Amniotic stem cell (primary cell): ENCODE measurements at places on chromosomes 12 and 14.

DNA sequence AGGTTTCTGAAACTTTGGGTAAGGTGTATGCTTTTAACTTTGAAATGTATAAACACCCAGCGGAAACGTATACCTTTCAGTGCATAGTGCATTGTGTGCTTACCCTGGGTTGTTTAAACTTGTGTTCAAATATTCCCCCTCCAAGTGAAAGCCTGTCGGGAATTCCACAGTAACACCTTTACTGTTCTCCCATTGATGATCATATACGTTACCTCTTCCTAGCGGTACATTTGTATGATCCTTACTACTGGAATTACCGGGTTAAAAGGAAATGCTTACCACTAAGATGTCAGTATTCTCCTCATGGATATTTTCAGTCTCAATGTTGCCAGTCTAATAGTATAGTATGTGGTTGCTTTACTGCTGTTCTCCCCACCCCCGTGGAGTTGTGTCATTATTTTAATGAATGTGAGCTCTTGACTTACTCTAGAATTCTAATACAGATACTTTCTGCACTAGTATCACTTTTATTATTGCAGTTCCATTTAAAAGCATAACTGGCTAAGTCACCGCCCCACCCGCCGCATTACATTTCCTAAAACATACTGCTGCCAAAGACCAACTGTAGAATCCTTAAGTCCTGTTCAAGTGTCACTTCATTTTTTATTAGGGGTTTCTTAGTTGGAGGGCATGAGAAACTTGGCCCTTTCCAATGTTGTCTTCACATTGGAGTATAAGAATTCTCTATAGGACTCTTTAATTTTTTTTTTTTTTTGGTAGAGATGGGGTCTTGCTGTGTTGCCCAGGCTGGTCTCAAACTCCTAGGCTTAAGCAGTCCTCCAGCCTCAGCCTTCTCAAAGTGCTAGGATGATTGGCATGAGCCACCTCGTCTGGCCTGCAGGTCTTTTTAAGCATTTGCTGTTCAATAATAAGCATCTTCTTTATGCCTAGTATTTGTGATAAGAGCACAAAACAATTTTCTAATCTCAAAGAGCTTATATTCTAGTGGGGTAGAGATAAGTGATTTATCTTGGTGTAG is 24.9 kb downstream of the NUDT4 start:
- DNase-seq, result no peak

GRCh38 chr14:68800390-68800789 is 7.5 kb upstream of the ZFP36L1 start:
- DNase-seq, result no peak

DNA sequence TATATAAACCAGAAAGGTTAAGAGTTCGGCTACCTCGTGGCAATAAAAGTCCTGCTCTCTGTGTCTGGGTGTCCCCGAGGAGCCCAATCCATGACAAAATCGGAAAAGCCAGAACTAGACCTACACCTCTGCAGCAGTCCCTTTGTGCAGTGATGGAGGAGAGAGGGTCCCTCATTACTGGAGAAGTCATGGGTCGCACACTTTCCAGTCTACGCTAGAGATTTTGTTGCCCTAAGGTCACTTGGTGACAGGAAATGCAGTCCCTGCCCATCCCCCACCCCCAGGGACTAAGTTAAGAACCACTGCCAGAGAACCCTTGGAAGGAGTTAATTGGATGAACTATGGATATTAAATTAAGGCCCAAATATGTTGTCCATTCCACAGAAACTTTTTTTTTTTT is 104.4 kb upstream of the ATF7IP start:
- no peak for DNase-seq

DNA sequence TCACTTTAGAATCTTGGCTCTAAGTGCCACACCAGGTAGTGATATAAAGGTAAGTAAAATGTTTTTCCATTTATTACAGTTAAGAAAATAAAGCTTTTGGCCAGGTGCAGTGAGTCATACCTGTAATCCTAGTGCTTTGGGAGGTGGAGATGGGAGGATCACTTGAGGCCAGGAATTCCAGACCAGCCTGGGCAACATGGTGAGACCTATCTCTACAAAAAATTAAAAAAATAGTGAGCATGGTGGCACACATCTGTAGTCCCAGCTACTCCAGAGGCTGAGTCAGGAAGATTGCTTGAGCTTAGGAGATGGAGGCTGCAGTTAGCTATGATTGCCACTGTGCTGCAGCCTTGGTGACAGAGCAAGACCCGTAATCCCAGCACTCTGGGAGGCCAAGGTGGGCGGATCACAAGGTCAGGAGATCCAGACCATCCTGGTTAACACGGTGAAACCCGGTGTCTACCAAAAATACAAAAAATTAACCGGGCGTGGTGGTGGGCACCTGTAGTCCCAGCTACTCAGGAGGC is 5.0 kb downstream of the FANCM start:
- no peak for DNase-seq

DNA sequence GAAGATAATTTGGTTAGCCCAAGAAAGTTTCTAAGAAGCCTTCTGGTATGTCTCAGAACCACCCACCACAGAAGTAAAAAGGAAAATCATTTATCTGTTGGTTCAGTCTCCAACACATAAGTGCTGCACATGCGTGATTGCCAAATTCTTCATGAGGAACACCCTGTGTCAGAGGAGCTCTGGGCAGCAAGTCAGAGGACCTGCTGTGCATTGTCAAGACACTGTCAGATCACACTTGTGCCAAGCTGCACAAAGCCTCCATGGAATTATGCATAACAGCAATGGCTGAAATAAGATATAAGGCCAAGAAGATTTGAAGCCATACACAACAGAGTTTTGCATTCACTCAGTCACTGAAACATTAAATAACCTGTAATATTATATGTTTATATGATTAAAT is 1304.7 kb upstream of the FLRT2 start:
- DNase-seq, result no peak

GRCh38 chr14:99121319-99121875 is 150.6 kb downstream of the BCL11B start:
- no peak for DNase-seq

DNA sequence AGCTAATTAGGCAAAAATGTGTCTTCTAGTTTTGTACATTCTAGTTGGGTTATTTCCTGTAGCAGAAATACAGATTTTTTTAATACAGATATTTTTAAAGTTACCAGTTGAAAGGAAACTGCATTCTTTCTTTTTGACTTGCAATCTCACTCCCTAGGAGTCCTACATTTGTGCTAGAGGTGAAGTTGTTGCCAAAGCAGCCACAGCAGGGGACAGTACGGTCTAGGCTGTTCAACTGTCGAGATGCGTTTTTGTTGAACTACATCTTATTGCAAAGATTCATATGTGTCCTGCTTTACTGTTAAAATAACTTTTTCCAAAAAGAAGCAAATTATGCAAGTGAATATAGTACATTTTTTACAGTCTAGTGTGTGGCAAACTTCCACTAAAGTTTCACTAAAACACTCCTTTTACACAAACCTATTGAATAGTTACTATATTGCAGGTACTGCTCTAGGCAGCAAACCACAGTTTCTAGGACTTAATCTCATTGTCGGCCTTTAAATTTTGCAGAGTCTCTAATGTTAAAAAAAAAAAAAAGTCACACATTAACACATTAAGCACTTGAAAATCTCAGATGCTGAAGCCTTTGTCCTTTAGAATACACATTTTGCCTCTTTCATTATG is 30.2 kb upstream of the SRGAP1 start:
- no peak for DNase-seq

DNA sequence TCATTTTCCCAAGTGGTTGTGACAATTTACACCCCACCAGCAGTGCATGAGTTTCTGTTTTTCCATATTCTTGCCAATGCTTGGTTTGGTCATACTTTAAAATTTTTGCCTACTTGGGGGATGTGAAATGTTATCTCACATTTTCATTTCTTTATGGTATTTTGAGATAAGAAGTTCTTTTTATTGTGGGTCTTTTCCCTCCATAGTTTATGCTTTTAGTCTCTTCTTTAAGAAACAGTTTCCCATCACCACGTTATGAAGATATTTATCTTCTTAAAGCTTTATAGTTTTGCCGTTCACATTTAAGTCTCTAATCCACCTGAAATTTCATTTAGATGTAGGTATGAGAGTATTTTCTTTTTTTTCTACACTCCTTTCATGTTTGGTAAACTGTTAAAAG is 95.7 kb downstream of the PPM1A start:
- DNase-seq, result no peak

DNA sequence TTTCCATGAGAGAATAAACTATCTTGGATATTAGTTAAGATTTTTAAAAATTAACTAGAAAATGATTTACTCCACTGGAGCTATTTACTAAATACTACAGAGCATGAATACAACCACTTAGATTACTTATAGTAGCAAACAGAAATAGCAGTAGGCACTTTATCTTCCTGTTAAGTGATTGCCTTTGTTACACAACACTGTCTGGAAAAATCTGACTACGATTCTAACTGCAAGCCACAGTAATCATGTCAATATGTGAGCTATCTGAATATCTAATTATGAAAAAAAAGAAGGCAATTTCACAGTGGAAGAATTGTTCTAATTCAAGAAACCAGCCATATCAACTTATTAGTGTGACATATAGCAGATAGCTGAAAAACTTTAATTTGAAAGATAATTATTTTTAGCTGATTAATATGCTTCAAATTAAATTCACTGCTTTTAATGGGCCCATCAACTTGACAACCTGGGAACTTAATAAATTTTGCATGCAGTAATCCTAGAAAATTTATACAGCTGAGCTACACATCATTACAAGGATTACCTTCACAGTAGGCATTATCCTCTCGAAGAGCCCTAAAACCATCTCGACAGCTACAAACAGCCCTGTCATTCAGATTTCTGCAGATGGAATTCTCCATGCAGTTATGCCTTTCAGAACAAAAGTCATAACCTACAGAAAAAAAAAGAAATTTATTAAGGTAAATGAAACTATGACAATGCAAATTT is 172.8 kb downstream of the NELL2 start:
- no peak for DNase-seq

- no peak for DNase-seq
These were observed 20.4 kb downstream of the JDP2 start for GRCh38 chr14:75448209-75448608.

DNA sequence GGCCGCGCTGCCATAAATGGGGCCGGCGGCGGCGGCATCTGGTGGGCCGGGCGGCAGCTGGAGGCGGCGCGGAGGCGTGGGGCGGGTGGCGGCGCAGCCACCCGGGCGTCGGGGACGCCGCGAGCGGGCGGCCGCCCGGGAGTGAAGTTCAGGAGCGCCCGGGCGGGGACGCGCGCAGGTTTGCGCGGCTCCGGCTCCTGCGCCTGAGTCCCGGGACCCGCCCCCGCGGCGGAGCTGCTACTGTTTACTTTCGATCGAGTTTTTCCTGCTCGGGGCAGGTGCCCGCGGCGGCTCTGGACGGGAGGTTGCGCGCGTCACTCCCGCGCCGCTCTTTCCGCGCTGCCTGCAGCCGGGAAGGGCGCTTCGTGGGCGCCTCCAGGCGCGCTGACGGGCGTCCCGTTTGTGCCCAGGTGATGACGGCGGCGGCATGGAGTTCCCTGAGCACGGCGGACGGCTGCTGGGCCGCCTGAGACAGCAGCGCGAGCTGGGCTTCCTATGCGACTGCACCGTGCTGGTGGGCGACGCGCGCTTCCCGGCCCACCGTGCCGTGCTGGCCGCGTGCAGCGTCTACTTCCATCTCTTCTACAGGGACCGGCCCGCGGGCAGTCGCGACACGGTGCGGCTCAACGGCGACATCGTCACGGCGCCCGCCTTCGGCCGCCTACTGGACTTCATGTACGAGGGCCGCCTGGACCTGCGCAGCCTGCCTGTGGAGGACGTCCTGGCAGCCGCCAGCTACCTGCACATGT is at the start of gene ZBTB42:
ZBTB42 (plus strand) TSS at position 331 of the 749 bp plus-strand sequence; CDS start at position 428, 97 bp downstream.
- no peak for DNase-seq

DNA sequence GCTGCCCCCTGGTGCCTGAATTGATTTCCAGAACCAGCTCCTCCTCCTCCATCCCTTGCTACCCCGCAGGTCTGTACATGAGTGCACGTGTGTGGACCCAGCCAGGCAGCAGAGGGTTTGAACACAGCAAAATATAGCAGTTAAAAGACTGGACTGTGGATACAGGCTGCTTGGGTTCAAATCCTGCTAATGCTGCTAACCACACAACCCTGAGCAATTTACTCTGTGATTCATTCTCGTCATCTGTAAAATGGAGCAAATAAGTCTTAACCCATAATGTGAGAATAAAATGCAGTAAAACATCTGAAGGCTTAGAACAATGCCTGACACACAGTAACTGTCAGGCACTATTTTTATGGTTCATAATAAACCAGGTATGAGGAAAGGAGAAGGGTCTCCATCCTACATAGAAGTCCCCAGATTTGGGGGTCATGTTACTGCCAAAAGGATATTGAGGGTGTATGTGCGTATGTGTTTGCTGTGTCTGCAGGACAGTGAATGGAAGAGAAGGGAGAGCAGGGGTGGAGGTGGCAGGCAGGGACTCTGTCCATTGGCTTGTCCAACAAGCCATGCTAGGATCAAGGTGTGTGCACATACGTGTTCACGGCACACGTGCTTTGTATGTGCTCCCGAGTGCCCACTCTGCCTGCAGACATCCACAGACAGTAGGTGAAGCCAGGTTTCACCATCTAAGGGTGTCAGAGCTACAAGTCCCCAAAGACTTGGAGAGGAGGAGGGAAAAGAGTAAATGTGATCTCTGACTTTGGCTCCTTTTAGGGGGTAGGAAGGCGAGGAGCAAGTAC is 1.5 kb upstream of the STAT6 start:
- DNase-seq, result peak; percentile 82

GRCh38 chr12:120136093-120136770 is 19.7 kb upstream of the RAB35 start:
- no peak for DNase-seq

- DNase-seq, result no peak
These were observed 120.7 kb upstream of the TMTC2 start for GRCh38 chr12:82565966-82566365.

GRCh38 chr12:93429448-93429847 is 12.3 kb downstream of the UBE2N start:
- no peak for DNase-seq

DNA sequence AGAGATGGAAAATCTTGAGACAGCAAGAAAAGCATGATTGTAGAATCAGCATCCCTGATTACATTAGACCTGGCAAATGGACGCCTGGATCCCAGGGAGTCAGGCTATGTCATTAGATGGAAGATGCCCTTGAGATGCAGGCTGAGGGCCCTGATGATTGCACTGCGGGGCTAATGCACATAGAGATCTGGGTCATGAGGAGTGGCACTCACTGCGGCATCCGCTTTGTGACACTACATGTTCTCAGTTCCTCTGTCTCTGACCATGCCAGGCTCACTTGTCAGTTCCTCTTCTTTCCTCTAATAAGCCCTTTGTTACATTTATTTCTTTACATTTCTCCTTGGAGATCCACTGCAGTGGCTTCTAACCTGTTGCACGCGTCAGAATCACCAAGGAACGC is 70.1 kb upstream of the GPATCH2L start:
- no peak for DNase-seq

DNA sequence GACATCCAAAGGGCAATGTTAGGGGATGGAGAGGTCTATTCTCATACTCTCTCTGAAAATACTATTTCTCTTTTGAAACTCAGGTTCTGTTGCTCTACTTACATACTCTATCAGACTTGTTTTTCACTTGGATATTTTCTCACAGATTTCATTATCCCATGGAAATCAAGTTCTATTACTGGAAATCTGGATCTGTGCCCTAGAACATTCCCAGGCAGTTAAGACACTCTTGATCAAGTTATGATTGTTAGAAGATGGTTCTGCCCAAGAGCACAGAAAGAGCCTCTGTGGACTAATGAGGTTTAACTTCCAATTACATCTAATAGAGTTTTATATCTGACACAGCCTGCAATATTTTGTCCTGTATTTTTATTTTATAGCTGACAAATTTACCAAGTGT is 591.0 kb upstream of the ATP2B1 start:
- no peak for DNase-seq
